ENCODE measurements at places on chromosomes 7 and 10.

DNA sequence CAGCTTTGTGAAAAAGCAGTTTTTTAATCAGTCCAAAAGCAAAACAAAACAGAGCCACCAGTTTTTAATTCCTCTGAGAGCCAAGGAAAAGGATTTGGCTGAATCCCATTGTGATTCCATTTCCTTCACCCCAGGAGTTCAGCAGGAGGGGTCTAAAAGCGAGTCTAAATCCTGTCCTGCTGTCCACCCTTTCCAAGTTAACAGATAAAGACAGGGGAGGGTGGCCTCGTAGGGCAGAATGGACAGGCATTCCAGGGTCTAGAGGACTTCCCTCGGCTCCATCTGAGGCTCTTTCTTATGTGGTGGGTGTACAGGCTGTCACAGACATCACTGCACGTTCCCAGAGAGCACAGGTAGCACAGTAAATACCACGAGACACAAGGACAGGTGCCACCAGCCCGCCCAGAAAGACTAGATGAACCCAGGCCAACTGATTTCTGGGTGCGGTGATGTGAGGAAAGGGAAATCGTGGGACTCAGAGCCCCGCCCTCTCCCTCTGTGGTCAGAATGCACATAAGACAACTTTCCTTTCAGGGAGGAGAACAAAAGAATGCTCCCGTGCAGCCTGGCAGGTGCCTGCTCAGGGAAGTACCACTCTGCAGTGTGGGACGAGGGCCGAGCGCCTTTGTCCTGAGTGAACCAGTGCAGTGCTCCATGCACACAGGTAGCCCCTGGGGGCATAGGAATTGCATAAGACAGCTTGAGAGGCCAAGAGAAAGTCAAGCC, 119.7 kb downstream of the ABLIM1 start:
- DNase-seq: peak; percentile 40

- DNase-seq: no peak
These were observed 156.2 kb downstream of the TCERG1L start for GRCh38 chr10:131155218-131155875.

- DNase-seq: no peak
These were observed 258.4 kb upstream of the FZD1 start for GRCh38 chr7:91005841-91006240.

GRCh38 chr7:23254051-23254681, 7.6 kb downstream of the GPNMB start:
- no peak for DNase-seq

- no peak for DNase-seq
These were observed 65.7 kb downstream of the AOAH start for GRCh38 chr7:36658335-36659171.

- DNase-seq: no peak
These were observed 65.2 kb downstream of the AOAH start for GRCh38 chr7:36659172-36659516.

DNA sequence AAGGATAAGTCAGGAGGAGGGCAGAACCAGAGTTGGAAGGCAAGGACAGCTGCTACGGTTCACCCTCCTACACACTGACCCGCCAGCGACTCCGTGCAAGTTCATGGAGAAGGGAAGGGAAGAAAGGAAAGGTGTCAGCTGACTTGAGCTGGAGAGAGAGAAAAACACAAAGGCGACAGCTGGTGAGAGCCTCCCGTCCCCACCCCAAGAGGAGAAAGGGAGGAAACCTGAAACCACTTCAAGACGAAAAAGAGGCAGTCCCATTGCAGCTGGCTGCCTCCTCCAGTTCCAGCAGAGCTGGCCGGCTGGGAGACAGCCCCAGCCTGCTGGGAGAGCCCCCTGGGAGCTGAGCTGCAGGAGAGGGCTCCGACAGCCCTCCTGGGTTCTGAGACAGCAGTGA, 75.2 kb downstream of the PARD3 start:
- DNase-seq: no peak

DNA sequence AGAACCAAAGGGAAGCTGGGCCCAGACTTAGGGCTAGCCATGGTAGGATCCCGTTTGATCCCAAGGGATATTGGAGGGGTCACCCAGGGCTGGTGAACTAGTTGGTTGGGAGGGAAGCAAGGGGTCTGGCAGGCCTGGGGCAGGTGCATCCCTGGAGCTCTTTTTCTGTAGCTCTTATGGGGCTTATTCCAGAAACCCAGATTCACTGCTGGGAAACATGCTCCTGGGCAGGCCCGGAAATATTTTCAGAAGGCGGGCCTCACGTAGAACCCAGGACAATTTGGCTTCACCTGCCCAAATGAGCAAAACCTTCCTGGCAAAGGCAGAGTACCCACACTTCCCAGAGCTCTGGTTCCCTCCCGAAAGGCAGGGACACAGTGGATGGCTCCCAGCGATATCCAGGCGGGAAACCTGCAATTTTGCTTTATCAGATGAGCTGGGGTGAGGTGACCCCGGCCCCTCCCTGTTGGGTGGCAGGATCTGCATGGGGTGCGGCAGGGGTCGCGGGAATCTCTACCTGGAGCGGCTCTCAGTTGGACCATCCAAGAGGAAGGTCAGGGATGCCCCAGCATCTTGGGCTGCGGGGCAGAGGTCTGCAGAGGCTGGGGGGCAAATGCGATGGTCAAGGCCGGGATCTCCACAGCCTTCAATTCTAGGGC, 533.9 kb downstream of the TCERG1L start:
- DNase-seq: no peak

DNA sequence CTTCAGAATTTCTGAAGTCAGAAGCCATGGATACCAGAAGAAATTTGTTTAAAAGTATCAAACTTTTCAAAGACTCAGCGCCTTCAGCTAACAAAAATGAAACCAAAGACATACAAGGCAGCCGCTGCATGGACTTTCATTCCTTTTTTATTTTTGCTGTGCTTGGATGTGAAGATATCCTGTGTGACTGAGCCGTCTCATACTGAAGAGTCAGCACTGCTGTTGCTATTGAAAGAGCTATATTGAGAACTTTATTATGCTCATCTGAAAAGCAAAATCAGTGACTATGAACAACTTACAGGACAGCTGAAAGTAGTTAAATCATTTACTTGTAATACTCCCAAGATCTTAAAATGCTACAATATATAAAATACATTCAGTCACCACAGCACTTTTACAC, 809.2 kb downstream of the NXPH1 start:
- DNase-seq: no peak

- no peak for DNase-seq
These were observed 28.6 kb downstream of the TMEM178B start for GRCh38 chr7:141102436-141102835.

GRCh38 chr7:3134745-3135144, 91.1 kb upstream of the CARD11 start:
- no peak for DNase-seq

GRCh38 chr10:68697106-68697505, 23.9 kb upstream of the CCAR1 start:
- no peak for DNase-seq

DNA sequence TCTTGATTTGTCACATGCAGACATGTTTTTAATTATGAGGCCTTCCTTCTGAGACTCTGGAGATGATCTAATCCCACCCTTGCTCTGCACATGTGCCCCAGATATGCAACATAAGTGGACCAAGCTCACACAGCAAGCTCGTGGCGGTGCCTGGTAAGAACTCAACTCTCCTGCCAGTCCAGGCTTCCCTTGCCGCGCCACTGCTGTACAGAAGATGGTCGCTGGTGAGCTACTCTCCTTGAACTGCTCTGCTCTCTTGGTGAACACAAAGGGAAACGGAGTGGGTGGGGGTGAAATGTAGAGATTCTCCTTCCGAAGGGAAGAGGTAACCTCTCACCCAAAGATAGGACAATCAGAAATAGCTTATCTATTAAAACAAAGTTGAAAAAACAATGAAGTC, 25.7 kb downstream of the MYOF start:
- no peak for DNase-seq

- DNase-seq: no peak
These were observed 1136.8 kb upstream of the AUTS2 start for GRCh38 chr7:68461430-68461829.

- no peak for DNase-seq
These were observed 612.6 kb upstream of the FOXK1 start for GRCh38 chr7:4069268-4070095.
